ENCODE measurements at places on chromosomes 2 and 18.

- no peak for DNase-seq
Observed at GRCh38 chr18:3793545-3793944, 343.6 kb downstream of the TGIF1 start.

DNA sequence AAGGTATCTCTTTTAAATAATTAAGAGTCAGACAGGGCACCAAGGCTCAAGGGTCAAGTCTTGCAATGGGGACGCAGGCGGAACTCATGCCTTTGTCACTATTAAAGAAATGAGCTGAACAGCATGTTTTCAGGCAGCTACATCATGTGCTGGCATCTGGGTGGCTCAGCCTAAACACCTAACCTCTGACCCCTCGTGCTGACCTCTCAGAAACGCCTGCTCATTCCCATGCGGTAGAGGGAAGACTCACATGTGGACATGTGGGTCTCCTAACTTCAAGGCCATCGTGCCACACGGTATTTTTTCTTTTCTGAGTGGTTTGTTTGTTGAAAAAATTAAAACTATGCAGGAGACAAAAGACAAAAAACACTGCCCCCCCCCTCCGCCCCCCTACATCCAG lies 31.3 kb downstream of the CYP27C1 start:
- DNase-seq = no peak

- no peak for DNase-seq
Observed at GRCh38 chr2:67309281-67309680, 87.9 kb upstream of the ETAA1 start.

- DNase-seq = no peak
Observed at GRCh38 chr2:196099916-196100315, 31.3 kb upstream of the DNAH7 start.

Data from effector memory CD4-positive, alpha-beta T cell (primary cell).